ENCODE measurements at places on chromosomes 6 and 20.
A peak's percentile ranks its signal among the peaks of the same experiment; 100 is the strongest.

- H3K4me1 ChIP-seq, result no peaks in the 10 kb centered on the region
- H3K27ac ChIP-seq, result no peak overlapping the region
- H3K36me3 ChIP-seq, result no peaks in the 10 kb centered on the region
- H3K27me3 ChIP-seq, result no peaks in the 10 kb centered on the region
- DNase-seq, result no peak
Observed at GRCh38 chr6:100346203-100346602, 118.5 kb downstream of the SIM1 start.

DNA sequence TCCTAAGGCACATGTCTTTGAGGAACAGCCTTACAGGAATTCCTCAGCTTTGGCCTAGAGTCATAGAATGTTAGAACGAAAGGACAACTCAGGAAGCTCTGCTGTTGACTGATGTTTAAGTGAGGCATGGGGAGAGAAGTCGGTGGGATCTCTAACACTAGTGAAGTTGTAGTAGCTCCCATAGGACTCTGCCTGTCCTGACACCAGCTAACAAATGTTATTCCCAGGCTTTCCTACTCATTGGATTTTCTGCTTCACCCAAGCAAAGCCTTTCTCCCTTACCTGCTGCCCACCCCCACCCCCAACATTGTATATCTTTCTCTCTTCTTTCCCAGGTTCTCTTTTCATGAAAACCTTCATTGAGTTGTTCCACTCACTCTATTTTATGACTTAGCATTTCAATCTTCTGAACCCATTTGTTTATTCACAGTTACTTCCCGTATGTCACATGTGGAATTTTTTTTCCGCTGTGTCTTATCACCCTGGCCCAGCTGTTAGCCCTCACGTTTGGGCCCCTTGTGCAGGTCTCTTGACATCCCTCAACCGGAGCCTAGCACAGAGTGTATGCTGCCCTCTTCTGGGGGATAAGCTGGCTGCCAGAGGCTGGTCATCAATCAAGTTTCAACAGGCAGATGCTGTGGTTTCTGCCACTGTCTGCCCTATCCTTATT, 39.2 kb upstream of the RNF8 start:
- H3K36me3 ChIP-seq, result no peaks in the 10 kb centered on the region
- no peak overlapping the region for H3K27ac ChIP-seq
- peak; percentile 40 for DNase-seq
- no peaks in the 10 kb centered on the region for H3K27me3 ChIP-seq
- no peaks in the 10 kb centered on the region for H3K4me1 ChIP-seq

DNA sequence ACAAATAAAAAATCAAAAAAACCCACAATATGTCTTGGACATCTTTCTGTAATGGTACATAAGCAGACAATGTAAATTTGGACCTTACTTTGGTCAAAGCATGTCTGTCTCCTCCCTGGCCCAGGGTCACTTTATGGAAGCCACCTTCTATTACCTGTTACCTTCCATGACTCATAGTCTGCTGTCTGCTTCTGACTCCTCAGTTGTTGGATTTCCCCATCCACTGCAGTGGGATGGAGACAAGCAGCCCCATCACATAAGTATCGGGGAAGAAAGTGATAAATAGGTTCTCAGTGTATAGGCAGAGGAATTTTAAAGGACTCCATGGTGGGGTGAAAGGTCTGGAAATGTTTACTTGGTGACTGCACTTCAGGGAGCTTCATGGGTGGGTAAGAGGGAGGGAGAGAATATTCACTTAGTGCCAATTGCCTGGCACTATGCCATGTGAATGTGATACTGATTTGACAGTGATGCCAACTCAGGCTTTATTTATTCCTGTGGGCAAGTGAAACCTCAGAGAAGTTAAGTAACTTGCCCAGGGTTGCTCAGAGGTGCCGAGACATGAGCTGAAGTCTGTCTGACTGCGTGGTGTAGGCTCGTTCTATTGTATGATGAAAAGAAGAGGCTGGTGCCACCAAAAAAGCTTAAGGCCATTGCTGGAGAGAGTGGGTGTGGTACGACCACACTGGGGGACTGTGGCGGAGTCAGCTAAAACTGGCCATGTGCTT, 175.6 kb upstream of the RNF24 start:
- H3K27me3 ChIP-seq, result peaks cover 6% of the 10 kb centered on the region
- no peak overlapping the region for H3K4me3 ChIP-seq
- H3K36me3 ChIP-seq, result no peaks in the 10 kb centered on the region
- H3K4me1 ChIP-seq, result no peaks in the 10 kb centered on the region
- H3K27ac ChIP-seq, result no peak overlapping the region

DNA sequence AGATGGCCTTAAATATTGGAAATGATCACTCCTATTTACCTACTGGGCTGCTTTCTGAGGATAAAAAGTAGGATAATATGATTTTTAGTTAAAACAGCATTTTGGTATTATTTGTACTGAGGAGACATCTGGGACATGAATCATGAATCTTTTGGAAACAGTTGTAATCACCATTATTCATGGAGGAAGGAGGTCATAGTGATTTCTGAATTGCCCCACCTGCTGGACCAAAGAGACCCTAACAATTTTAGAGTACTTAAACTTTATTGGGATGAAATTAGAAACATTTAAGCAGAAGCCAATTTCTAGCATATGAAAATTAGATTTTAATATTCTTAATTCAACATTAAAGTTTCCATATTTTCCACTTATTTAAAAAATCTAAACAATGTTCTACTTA, 108.4 kb upstream of the SIM1 start:
- no peaks in the 10 kb centered on the region for H3K36me3 ChIP-seq
- no peaks in the 10 kb centered on the region for H3K4me1 ChIP-seq
- no peak overlapping the region for H3K4me3 ChIP-seq
- no peak overlapping the region for H3K27ac ChIP-seq
- H3K27me3 ChIP-seq, result no peaks in the 10 kb centered on the region

- DNase-seq, result no peak
- no peaks in the 10 kb centered on the region for H3K36me3 ChIP-seq
- H3K27me3 ChIP-seq, result peaks cover 4% of the 10 kb centered on the region
- peaks cover 5% of the 10 kb centered on the region for H3K4me1 ChIP-seq
Observed at GRCh38 chr6:7426447-7427169, 37.0 kb downstream of the RIOK1 start.

- H3K4me1 ChIP-seq, result no peaks in the 10 kb centered on the region
- no peaks in the 10 kb centered on the region for H3K36me3 ChIP-seq
- H3K27me3 ChIP-seq, result peaks cover 28% of the 10 kb centered on the region
- H3K4me3 ChIP-seq, result no peak overlapping the region
- DNase-seq, result no peak
Observed at GRCh38 chr6:107628878-107629277, 139.0 kb downstream of the SOBP start.

DNA sequence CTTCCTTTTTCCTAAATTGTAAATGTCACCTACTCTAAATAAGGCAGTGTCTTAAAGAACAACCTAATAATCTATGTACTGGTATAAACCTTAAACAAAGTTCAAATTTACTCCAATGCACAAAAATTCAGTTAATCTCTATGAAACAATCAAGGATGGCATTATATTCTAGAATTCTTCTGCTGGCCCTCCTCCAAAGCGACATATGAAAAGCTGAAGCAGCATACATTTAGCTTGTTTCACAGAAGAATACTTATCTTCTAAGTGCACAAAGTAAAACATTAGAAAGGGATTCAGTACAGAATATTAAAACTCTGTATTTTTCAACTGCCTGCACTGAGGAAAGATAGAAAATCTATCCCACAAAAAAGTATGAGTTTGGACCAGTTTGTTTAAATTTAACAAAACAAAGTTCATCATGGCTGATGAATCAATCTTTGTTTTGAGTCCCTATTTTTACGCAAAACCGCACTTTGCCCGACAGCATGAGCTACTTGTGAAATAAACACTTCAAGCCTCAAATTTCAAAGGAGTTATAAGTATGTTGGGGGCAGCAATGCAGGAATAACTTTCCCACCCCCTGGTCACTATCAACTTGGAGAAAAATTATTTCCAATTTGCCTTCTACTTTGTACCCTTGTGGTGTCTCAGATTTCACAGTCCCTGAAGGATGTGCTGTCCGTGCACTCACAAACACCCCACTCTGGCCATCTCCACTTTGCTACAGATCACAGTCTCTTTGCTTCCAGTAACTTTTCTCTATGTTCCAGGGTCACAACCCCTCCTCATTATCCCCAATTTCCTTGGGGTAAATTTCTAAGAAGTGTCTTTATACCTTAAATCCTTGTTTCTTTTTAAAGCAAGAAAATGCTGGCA, 238.2 kb downstream of the PRKN start:
- no peak overlapping the region for H3K4me3 ChIP-seq
- no peak for DNase-seq
- no peak overlapping the region for H3K27ac ChIP-seq

- no peaks in the 10 kb centered on the region for H3K36me3 ChIP-seq
- H3K27me3 ChIP-seq, result peaks cover 43% of the 10 kb centered on the region
- DNase-seq, result no peak
- no peak overlapping the region for H3K27ac ChIP-seq
- no peak overlapping the region for H3K4me3 ChIP-seq
- no peaks in the 10 kb centered on the region for H3K4me1 ChIP-seq
Observed at GRCh38 chr20:64153861-64154589, 10.2 kb upstream of the MYT1 start.

GRCh38 chr6:150413781-150414281, 45.0 kb downstream of the IYD start:
- H3K4me3 ChIP-seq, result no peak overlapping the region
- H3K36me3 ChIP-seq, result no peaks in the 10 kb centered on the region
- no peak overlapping the region for H3K27ac ChIP-seq
- H3K27me3 ChIP-seq, result no peaks in the 10 kb centered on the region

DNA sequence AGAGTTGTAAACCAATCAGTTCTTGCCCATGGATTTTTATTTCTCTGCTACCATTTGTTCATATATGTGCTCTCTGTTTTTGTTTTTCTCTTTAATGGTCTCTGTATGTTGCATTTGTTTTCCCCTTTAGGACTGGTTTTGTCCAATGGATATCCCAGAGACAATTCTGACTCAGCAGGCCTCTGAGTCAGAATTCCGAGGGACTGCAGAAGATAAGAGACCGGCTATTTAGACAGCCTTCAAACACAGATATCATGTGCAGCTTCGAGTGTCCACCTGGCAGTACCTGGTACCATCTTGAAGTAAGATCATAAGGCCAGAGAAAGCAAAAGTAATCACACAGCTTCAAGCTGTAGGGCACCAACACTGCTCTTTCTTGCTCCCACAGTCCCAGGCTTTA, 125.5 kb downstream of the ELOVL4 start:
- no peaks in the 10 kb centered on the region for H3K36me3 ChIP-seq
- no peak for DNase-seq
- no peaks in the 10 kb centered on the region for H3K4me1 ChIP-seq
- no peak overlapping the region for H3K4me3 ChIP-seq
- H3K27me3 ChIP-seq, result no peaks in the 10 kb centered on the region

GRCh38 chr6:124768224-124768623, 194.0 kb upstream of the RNF217 start:
- H3K27ac ChIP-seq, result no peak overlapping the region
- H3K36me3 ChIP-seq, result no peaks in the 10 kb centered on the region
- no peak for DNase-seq
- no peaks in the 10 kb centered on the region for H3K27me3 ChIP-seq
- H3K4me1 ChIP-seq, result no peaks in the 10 kb centered on the region
- no peak overlapping the region for H3K4me3 ChIP-seq

- H3K27me3 ChIP-seq, result no peaks in the 10 kb centered on the region
- H3K4me3 ChIP-seq, result no peak overlapping the region
- H3K36me3 ChIP-seq, result no peaks in the 10 kb centered on the region
- no peak for DNase-seq
- no peak overlapping the region for H3K27ac ChIP-seq
Observed at GRCh38 chr20:37355252-37356180, 9.6 kb downstream of the SRC start.

GRCh38 chr20:53981752-53982437, 88.5 kb downstream of the BCAS1 start:
- H3K4me1 ChIP-seq, result no peaks in the 10 kb centered on the region
- no peak overlapping the region for H3K27ac ChIP-seq
- H3K27me3 ChIP-seq, result no peaks in the 10 kb centered on the region
- no peak for DNase-seq

- H3K27me3 ChIP-seq, result no peaks in the 10 kb centered on the region
- no peak for DNase-seq
- H3K4me3 ChIP-seq, result no peak overlapping the region
- no peaks in the 10 kb centered on the region for H3K4me1 ChIP-seq
- no peaks in the 10 kb centered on the region for H3K36me3 ChIP-seq
- peak overlapping the region; percentile 26 for H3K27ac ChIP-seq
Observed at GRCh38 chr6:71446470-71446869, 157.9 kb downstream of the OGFRL1 start.

DNA sequence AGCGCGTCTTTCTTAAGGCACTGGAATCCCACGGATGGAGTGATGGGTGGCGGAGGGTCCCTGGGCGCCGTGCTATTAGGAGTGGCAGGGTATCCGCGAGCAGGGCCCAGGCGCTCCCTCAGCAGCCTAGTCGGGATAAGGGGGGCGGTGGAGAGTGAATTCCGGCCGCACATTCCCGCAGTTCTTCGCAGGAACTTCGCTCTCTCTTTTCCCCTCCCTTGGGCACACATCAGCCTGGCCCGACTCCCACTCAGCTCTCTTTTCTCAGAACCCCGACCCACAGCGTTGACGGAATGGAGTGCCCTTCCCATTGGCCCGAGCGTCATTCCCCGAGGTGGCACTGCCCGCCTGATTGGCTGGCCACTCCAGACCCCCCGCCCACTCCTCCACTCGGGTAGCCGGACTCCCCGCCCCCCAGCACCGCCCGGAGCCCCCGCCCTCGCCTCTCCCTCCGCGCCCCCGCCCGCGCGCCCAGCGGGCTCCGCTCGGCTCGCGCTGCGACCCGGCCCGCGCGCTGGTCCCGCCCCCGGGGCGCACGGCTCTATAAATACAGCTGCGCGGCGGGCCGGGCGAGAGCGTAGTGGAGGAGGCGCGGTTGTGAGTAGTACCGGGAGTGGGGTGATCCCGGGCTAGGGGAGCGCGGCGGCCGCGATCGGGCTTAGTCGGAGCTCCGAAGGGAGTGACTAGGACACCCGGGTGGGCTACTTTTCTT, at the start of gene ID4:
Gene ID4, plus strand, starts transcription at position 572 of the 712 bp plus-strand sequence. CDS start 385 bp downstream, outside the sequence.
- peaks cover 4% of the 10 kb centered on the region for H3K27me3 ChIP-seq
- H3K4me1 ChIP-seq, result peaks cover 4% of the 10 kb centered on the region
- H3K4me3 ChIP-seq, result peak within 1 kb of the TSS; percentile 56
- peak; percentile 92 for DNase-seq
- H3K27ac ChIP-seq, result peak within 1 kb of the TSS; percentile 80

- no peaks in the 10 kb centered on the region for H3K4me1 ChIP-seq
- peak; percentile 75 for DNase-seq
- H3K4me3 ChIP-seq, result no peak overlapping the region
- H3K27me3 ChIP-seq, result no peaks in the 10 kb centered on the region
- no peak overlapping the region for H3K27ac ChIP-seq
Observed at GRCh38 chr6:149037051-149037671, 280.4 kb upstream of the TAB2 start.

DNA sequence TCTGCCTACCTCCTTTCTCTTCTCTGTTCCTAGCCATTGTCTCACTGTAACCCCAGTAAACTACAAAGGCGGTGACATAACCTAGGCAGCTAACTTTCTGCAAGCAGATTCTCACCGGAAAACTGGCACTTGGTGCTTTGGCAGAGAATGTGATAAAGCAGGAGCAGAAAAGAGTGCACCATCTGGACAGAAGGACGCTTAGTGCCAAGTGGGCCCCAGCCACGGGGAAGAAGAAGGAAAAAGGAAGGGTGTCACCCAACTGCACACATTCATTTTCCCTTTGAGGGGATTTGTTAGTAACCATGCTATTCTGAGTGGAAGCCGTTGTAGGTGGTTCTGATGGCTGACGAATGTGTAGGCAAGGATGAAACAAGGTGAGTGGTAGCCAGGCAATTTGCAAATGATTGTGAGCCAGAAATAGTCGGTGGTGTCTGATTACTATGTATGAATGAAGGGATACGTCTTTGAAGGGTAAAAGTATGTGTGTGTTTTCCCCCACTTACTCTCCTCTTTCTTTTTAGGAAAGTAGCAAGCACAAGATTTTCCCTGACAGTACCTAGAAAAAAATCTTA, 148.3 kb upstream of the STXBP5 start:
- H3K36me3 ChIP-seq, result no peaks in the 10 kb centered on the region
- no peak for DNase-seq
- no peaks in the 10 kb centered on the region for H3K27me3 ChIP-seq
- no peak overlapping the region for H3K4me3 ChIP-seq
- no peak overlapping the region for H3K27ac ChIP-seq
